ENCODE measurements at places on chromosomes 7 and 10.

DNA sequence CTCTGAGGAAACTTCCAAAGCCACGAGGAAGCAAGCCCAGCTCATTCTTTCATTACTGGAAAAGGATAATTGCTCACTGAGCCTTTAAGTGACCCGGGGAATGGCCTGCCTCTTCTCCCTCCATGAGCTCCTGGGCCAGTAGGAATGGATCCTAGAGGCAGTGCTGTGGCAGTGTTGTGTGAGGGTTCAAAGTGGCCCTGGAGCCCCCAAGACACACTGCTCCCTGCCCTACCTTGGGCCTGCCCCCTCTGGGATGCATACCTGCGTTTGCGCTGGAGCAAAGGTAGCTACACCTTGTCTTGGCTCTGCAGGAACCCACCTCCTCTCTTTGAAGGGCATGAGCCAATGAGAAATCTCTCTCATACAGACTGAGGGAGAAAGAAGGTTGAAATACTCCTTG lies 115.8 kb upstream of the ANLN start:
- DNase-seq, result no peak

- no peak for DNase-seq
These were observed 99.4 kb downstream of the BTRC start for GRCh38 chr10:101453318-101453717.

- no peak for DNase-seq
These were observed 118.7 kb upstream of the NEBL start for GRCh38 chr10:21015851-21016250.

- DNase-seq, result no peak
These were observed 45.4 kb downstream of the CHST3 start for GRCh38 chr10:72009425-72010081.

- DNase-seq, result no peak
These were observed 8.6 kb upstream of the MYO1G start for GRCh38 chr7:44987457-44987856.

DNA sequence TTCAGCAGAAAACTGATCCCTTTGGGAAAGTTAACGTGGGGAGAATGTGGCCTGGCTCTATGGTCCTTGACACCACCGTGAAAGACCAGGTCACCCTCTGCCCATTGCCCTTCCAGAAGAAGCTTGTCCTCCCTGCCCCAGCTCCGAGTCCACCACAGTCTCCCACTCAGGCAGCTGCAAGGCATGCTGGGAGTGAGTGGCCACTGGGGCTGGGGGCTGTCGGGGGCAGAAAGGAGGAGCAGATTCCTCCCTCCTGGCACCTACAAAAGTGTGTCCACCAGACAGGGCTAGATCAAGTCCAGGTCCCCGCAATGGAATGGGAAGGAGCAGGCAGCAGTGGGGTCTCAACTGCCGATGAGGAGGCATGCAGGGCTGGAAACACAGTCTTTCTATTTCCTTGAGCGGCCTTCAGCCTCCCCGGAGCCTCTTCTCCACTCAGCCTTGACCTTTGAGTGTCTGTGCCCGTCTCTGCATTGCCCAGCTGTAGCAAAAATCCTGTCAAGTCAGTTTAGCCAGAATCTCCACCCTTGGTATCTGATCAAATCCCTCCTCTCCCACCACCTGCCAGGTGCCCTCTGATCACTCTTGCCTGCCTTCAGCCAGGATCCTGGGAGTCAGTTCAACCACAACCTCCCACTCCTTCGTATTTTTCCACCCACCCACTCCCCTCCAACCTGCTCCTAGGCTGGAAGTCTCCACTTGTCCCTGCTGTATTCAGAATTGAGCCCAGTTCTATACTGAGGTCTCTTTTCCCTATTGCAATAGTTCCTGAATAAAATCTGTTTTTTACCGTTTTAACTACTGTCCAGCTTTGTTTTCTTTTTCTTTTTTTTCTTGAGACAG lies 6.9 kb upstream of the ZNF316 start:
- no peak for DNase-seq

DNA sequence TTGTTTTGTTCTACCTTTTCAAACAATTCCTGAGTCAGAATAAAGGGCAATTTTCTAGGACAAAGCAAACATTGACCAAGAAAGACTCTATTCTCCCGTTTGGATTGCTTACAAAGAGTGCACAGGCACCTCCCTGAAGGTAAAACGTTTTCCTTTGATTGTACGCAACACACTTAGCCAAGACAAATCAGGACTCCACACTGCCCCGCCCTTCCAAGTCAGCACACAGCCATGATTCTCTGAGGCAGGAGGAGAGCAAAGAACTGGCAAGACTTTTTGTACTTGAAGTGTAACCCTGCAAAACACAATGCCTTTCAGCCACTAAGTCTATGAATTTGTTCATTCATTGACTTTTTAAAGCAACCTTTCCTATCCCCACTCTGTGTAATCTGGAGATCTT lies 85.0 kb upstream of the FAM180A start:
- no peak for DNase-seq

DNA sequence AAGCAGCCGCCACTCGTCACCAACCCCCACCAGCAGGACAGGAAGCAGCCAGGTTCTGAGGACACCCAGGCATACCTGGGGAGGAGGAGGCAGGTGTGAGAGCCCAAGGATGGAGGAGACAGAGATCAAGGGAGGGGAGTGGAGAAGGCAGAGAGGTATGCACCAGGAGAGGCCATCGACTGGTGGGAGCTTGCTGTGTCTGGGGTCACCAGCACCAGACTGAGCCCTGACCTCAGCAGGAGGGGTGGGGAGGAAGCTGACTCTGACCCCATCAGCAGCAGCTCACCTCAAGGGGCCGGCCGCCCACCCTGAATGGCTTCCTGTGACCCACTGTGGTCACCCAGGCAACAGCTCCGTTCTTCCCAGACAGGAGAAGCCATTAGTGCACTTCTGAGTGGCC lies 7.8 kb downstream of the VIPR2 start:
- no peak for DNase-seq

GRCh38 chr7:28356619-28357018 lies 55.7 kb upstream of the CREB5 start:
- DNase-seq, result no peak

DNA sequence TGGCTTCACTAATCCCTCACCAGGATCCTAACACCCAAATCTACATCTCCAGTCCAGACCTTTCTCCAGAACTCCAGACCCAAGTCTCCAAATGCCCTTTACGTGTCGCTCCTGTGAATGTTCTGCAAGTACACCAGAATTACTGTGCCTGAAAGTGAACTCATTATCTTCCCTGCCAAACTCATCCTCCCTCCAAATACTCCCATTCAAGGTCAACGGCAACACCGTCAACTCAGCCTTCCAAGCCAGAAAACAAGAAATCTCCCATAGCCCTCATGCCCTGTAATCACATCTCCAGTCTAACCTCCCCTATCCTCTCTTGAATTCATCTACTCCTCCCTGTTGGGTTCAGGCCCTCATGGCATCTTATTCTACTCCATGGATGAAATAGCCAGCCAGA lies 12.3 kb downstream of the CREB3L2 start:
- DNase-seq, result no peak

DNA sequence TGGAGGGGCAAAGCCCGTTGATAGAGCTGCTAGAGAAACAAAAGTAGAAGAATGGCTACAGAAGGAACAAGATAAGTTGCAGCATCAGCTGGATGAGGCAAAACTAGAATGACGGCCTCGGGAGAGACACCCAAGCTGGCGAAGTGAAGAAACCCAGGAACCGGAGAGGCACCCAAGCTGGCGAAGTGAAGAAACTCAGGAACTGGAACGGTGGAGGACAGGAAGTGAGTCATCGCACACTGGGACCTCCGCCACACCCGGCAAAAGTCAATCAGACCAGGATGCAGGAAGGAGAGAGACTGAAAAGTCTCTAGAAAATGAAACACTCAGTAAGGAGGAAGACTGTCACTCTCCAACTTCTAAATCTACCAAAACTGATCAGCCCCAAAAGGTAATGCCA lies 133.0 kb upstream of the NEBL start:
- DNase-seq, result no peak

DNA sequence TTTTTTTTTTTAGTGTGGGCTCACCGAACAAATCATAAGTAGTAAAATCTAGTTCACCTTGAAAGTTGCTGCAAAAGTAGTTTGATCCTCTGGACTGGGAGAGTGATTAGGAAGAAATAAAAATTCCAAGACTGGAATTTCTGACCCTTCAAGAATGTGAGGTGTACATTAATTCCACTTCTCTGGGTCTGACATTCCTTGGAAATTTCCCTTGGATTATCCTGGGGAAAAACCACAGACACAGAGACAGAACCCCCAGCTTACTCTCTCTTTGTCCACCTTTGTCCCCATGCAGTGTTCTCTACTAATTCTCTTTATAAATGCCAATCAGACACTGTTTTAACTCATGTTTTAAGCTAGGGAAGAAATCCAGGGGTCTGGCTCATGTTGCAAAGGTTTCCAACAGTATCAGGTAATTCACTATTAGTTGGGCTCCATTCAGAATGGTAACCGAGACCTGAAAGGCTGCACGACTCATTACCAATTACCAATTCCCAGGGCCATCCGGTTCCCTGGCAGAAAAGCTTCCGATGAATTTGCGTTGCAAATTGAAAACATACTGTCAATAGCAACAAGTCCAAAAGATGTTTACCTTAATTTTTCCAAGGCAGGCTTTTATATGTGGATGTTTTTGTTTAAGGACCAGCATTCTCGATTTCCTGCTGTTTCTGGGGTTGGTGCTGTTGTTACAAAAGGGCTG lies 86.3 kb downstream of the BAMBI start:
- no peak for DNase-seq

DNA sequence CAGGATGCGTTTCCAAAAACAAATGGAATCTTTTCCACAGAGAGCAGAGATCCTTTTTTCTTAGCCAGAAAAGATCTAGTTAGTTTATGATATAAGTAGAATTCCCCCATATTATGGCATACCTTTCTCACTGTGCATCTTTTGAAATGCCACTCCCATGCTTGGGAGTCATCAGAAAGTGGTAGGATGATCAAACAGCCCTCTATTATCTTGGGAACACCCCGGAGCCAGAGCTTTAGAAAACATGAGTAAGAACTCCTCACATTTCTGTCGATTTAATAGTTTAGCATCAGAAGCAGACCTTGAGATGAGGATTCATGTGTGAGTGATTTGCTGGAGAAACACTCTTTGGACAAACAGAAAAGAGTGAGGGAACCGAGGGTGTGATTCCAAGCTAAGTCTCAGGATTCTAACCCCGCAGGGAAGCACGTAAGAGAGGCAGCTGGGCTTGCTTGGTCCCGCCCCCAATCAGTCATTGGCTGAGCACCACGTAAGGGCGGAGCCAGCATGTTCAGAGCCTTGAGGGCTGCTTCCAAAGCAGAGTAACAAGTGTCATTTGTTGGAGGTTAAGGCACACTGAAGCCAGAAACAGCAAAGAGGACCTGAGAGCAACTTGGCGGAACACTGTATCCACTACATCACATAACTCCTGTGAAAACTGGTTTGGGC lies 43.7 kb upstream of the NXPH1 start:
- DNase-seq, result no peak

DNA sequence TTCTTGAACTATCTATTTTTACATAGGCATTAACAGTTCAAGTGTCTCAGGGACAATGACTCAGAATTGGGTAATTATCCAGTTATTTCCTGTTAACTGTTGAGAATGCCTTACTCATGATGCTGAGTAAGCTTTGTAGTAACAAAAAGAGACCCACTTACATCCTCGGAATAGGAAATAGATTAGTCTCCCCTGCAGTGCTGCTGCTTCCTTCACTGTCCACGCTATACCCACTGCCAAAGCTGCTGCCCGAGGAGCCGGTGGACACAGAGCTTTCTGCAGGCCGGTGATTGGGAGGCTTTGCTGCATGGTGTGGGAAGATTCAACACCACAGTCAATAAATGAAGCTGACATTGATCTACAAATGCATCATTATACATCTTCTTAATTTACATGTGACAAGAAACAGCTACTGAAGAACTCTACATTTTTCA lies 357.1 kb downstream of the PCLO start:
- no peak for DNase-seq

Measured in stimulated activated CD4-positive, alpha-beta T cell treated with anti-CD3 and anti-CD28 coated beads, TNF-alpha, amount 100 ng/mL, for 24 hours (primary cell).